ENCODE measurements at places on chromosomes 13 and 19.

GRCh38 chr13:113020323-113021080 lies 51.5 kb downstream of the MCF2L start:
- H3K27ac ChIP-seq, result peak overlapping the region; percentile 33
- no peaks in the 10 kb centered on the region for H3K27me3 ChIP-seq
- no peak for DNase-seq
- H3K4me1 ChIP-seq, result peaks cover 18% of the 10 kb centered on the region

DNA sequence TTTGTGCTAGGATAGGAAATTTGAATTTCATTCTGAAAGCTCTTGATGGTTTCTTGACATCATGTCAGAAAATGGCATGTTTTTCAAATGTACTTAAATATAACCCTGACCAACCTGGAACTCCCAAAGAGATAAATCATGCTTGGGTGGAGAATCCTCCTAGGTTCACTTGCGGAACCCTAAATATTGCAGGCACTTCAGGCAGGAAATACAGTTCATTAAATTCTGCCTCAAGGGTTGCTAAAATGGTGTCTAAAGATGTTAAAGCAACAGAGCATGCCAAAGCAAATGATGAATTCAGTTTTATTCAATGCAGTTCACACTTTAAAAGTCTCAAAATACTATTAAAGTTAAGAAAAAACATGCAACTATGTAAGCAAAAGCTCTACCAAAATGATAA lies 415.9 kb downstream of the SLITRK6 start:
- H3K36me3 ChIP-seq, result no peaks in the 10 kb centered on the region
- no peaks in the 10 kb centered on the region for H3K27me3 ChIP-seq
- H3K27ac ChIP-seq, result no peak overlapping the region
- no peak overlapping the region for H3K4me3 ChIP-seq
- DNase-seq, result no peak

DNA sequence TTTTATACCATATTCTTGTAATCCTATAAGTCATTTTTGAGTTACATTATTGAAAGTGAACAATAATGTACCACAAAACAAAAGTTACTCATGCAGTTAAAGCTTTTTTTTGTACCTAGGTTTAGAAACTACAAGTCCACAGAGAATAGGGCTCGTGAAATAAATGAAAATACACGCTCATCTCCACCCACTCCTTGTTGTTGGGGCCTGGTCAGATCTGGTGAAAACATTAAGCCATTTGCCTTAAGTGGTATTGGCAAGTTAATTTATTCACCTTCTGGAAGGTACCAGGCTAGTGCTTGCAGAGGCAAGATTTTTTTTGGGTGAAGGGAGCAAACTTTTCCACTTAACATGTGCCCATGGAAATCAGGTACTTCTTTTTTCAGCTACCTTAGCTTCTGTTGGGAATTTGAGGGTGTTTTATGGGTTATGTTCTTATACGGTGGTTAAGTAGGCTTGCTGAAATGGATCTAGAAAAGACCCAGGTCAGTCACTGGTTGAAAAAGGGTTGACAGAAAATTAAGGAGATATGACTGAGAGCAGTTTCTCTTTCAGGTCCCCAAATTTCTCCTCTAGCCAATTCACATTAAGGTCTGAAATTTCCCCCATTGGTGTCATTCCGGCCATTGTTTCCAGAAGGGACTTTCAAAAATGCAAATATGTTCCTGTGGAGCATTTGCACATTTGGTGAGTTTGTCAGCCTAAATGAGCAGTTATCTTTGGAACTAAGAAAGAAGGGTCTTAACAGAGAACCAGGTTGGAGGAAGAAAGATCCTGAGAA lies 143.3 kb downstream of the KCNRG start:
- H3K4me1 ChIP-seq, result peaks cover 23% of the 10 kb centered on the region
- H3K27me3 ChIP-seq, result peaks cover 6% of the 10 kb centered on the region
- no peak overlapping the region for H3K27ac ChIP-seq
- H3K36me3 ChIP-seq, result no peaks in the 10 kb centered on the region
- DNase-seq, result no peak
- H3K4me3 ChIP-seq, result no peak overlapping the region

DNA sequence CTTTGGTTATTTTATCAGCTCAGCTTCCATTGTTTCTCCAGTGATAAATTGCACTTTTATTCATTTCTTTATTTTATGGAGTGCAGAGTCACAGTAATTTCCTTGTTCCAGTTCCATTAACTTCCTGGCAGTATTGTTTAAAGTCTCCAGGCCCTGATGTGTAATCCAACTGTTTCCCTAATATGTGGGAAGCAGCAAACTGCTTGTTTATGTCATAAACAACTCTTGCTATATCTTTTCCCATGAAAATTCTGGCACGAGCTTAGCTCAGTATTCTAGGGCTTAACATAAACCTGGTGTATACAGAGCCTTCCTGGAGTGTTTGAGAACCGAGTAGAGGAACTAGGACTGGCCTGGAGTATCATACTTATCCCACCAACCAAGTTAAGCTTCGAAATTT lies 83.5 kb upstream of the ARGLU1 start:
- peaks cover 6% of the 10 kb centered on the region for H3K4me1 ChIP-seq
- H3K27me3 ChIP-seq, result no peaks in the 10 kb centered on the region
- no peak for DNase-seq
- no peak overlapping the region for H3K27ac ChIP-seq

DNA sequence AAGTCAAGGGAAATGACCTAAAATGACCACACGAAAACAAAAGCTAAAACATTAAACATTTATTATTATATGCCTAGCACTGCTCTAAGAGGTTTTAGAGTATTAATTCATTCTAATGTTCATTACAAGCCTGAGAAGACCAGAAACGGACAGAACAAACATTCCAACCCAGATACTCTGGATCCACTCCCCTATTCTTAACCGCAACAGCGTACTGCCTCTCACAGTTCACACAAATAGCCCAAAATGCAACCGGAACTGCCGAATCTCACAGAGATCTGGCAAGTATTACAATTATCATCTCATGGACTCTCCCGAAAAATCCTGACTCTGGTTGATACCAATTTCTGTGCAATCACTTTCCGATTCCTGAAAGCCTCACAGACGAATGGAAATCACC lies 1.4 kb downstream of the ZNF780B start:
- peak overlapping the region; percentile 98 for H3K4me3 ChIP-seq
- no peak for DNase-seq
- H3K4me1 ChIP-seq, result peaks cover 12% of the 10 kb centered on the region
- H3K27ac ChIP-seq, result 0 out of 2 replicates have a peak overlapping the region, but pooled peaks have one; percentile 28
- peaks cover 11% of the 10 kb centered on the region for H3K36me3 ChIP-seq
- H3K27me3 ChIP-seq, result peaks cover 19% of the 10 kb centered on the region

DNA sequence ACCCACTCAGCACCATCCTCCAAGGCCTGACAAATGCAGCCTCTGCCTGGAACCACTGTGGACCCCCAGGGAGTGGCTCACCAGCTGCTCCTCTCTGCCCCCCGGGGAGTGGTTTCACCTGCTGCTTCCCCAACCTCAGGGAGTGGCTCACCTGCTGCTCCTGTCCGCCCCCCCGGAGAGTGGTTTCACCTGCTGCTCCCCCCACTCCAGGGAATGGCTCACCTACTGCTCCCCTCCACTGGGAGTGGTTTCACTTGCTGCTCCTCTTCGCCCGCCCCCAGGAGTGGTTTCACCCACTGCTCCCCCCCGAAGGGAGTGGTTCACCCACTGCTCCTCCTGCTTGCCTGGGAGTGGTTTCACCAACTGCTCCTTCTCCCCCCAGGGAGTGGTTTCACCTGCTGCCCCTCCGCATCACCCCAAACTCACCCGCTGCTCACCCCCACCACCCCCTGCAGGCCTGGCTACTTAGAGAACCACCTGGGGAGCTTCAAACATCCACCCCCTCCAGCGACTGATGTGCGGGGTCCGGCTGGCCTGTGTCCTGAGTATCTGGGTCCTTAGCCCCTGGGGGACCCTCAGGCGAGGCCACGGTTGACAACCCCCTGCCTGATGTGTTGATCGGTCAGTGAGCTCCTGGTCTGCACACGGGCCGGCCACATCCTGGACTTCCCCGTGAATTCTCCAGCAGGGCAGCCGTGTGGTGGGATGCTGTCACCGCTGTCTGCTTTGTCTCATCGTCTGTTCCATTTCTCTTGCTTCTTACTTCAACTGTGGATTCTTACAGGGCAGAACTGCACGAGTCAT lies 14.6 kb upstream of the TMEM255B start:
- no peak for DNase-seq
- no peak overlapping the region for H3K4me3 ChIP-seq
- no peak overlapping the region for H3K27ac ChIP-seq
- no peaks in the 10 kb centered on the region for H3K36me3 ChIP-seq
- no peaks in the 10 kb centered on the region for H3K27me3 ChIP-seq
- H3K4me1 ChIP-seq, result peaks cover 8% of the 10 kb centered on the region

GRCh38 chr19:54186934-54187381 lies 2.4 kb downstream of the MBOAT7 start:
- DNase-seq, result no peak
- peaks cover 3% of the 10 kb centered on the region for H3K27me3 ChIP-seq
- H3K36me3 ChIP-seq, result peaks cover 35% of the 10 kb centered on the region
- H3K4me1 ChIP-seq, result peaks cover 23% of the 10 kb centered on the region

- H3K36me3 ChIP-seq, result no peaks in the 10 kb centered on the region
- H3K27ac ChIP-seq, result no peak overlapping the region
- no peak overlapping the region for H3K4me3 ChIP-seq
Measured at GRCh38 chr19:35299523-35300338, 7.8 kb downstream of the MAG start.

DNA sequence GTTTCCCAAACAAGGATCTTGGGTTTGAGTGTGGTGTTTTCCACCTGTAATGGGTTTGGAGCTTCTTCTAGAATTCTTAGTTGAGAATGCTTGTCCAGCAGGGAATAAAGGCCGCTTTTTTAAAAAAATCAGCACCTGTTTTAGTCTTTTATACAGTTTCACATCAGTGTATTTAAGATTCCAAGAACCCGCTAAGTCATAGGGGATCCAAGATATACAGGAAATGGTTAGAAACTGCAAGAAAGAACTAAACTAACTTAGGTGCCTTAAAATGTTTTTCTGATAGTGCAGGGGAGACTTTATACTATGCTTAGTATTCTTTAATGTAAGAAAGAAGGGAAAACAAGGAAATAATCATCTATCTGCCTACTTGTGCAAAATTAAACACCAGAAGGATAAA lies 74.7 kb downstream of the C13orf42 start:
- no peak for DNase-seq
- no peak overlapping the region for H3K4me3 ChIP-seq
- no peaks in the 10 kb centered on the region for H3K27me3 ChIP-seq
- no peak overlapping the region for H3K27ac ChIP-seq
- H3K4me1 ChIP-seq, result peaks cover 6% of the 10 kb centered on the region

GRCh38 chr13:76825430-76825829 lies 60.8 kb downstream of the KCTD12 start:
- H3K36me3 ChIP-seq, result peaks cover 2% of the 10 kb centered on the region
- H3K27me3 ChIP-seq, result no peaks in the 10 kb centered on the region
- H3K4me1 ChIP-seq, result peaks cover 15% of the 10 kb centered on the region
- no peak overlapping the region for H3K27ac ChIP-seq
- DNase-seq, result no peak

GRCh38 chr19:677201-677600 lies 1.0 kb downstream of the FSTL3 start:
- DNase-seq, result no peak
- no peaks in the 10 kb centered on the region for H3K36me3 ChIP-seq
- no peak overlapping the region for H3K27ac ChIP-seq
- no peak overlapping the region for H3K4me3 ChIP-seq

GRCh38 chr13:77313923-77314322 lies 13.0 kb downstream of the MYCBP2 start:
- DNase-seq, result no peak
- peaks cover 66% of the 10 kb centered on the region for H3K4me1 ChIP-seq
- no peaks in the 10 kb centered on the region for H3K36me3 ChIP-seq
- H3K4me3 ChIP-seq, result no peak overlapping the region
- peak overlapping the region; percentile 9 for H3K27ac ChIP-seq

DNA sequence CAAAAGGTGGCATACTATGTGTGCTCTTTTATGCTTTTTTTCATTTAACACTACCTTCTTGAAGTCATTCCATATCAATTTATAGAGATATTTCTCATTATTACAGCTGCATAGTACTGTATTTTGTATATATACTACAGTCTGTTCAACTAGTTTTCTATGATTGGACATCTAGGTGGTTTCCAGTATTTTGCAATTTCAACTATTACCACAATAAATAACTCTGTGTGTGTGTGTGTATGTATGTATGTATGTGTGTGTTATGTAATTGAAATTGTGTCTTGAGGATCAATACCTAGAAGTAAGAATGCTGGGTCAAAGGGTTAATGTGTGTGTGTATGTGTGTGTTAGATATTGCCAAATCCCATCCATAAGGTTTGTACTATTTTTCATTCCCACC lies 7.0 kb downstream of the LPAR6 start:
- no peak overlapping the region for H3K4me3 ChIP-seq
- H3K36me3 ChIP-seq, result no peaks in the 10 kb centered on the region
- peaks cover 7% of the 10 kb centered on the region for H3K4me1 ChIP-seq
- no peak overlapping the region for H3K27ac ChIP-seq
- no peaks in the 10 kb centered on the region for H3K27me3 ChIP-seq

DNA sequence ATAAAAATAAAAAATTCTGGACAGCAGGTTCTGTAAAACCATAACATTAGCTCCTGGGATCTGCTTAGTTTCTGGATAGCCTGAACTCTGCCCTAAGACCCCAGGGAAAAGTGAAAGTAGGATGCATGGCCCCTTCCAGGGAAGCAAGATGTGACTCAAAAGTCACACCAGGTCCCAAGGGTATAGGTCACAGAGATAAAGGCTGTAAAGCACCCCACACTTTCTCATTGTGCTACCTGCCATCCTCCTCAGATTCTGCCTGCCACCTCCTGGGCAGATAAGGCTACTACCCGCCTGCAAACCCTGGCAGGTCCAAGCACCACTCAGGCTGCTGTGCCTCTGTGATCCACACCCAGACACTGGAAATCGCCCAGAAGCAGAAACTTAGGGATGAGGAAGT lies 20.6 kb downstream of the FFAR2 start:
- DNase-seq, result peak; percentile 60
- H3K27me3 ChIP-seq, result no peaks in the 10 kb centered on the region
- no peak overlapping the region for H3K4me3 ChIP-seq
- peaks cover 13% of the 10 kb centered on the region for H3K4me1 ChIP-seq
- H3K27ac ChIP-seq, result no peak overlapping the region

- no peaks in the 10 kb centered on the region for H3K4me1 ChIP-seq
- peaks cover 27% of the 10 kb centered on the region for H3K27me3 ChIP-seq
- no peak overlapping the region for H3K27ac ChIP-seq
- no peak overlapping the region for H3K4me3 ChIP-seq
- DNase-seq, result no peak
Measured at GRCh38 chr19:13066226-13066625, 36.4 kb downstream of the LYL1 start.

- peaks cover under 1% of the 10 kb centered on the region for H3K36me3 ChIP-seq
- peaks cover 44% of the 10 kb centered on the region for H3K27me3 ChIP-seq
- H3K4me3 ChIP-seq, result no peak overlapping the region
Measured at GRCh38 chr19:29145756-29146155, 67.2 kb downstream of the UQCRFS1 start.

- no peaks in the 10 kb centered on the region for H3K27me3 ChIP-seq
- peaks cover 15% of the 10 kb centered on the region for H3K4me1 ChIP-seq
- no peak for DNase-seq
Measured at GRCh38 chr13:59677966-59678814, 485.5 kb downstream of the DIAPH3 start.

GRCh38 chr19:1041272-1041834 lies 1.4 kb downstream of the ABCA7 start:
- H3K4me3 ChIP-seq, result peak overlapping the region; percentile 84
- no peaks in the 10 kb centered on the region for H3K27me3 ChIP-seq
- H3K36me3 ChIP-seq, result peaks cover 19% of the 10 kb centered on the region

Data from WTC11 (cell line).